ENCODE measurements at places on chromosomes 7 and 10. TPM values are rescaled to one million over a fixed set of nuclear protein-coding genes. Genes with fewer than 3 reads are reported as not detected.

Gene SPDYE6
- not detected for total RNA-seq

Gene AKR1C1
- total RNA-seq, result 307 TPM

Gene ADAM12
- 1.2 TPM for total RNA-seq

Gene CASTOR2
- 6.8 TPM for total RNA-seq

Gene KIF11
- 1.6 TPM for total RNA-seq

Gene CFTR
- total RNA-seq, result not detected

Gene FKBP9
- 141 TPM for total RNA-seq

Gene SLC13A1
- total RNA-seq, result not detected

Gene CRHR2
- total RNA-seq, result not detected

Gene PROSER2
- total RNA-seq, result 2.4 TPM

Gene MRLN
- not detected for total RNA-seq

Gene OR2A7
- 0.47 TPM for total RNA-seq

Gene MUC12
- not detected for total RNA-seq

Gene NPC1L1
- total RNA-seq, result 0.27 TPM

Gene HYAL4
- not detected for total RNA-seq

Gene HOXA1
- 2.3 TPM for total RNA-seq

Gene PNLIPRP3
- total RNA-seq, result not detected

Gene SLC12A9
- total RNA-seq, result 11.2 TPM

Gene TMEM213
- total RNA-seq, result not detected

Gene PNLIPRP1
- total RNA-seq, result not detected

Gene ARID5B
- total RNA-seq, result 81.4 TPM

Gene ZNF853
- total RNA-seq, result 19.7 TPM

Gene CYP3A4
- total RNA-seq, result not detected

Gene CPN1
- total RNA-seq, result not detected

Gene AKR1C8
- total RNA-seq, result not detected

Gene ATP6V1F
- 101 TPM for total RNA-seq

Gene TLX1
- total RNA-seq, result not detected

Gene ASB10
- not detected for total RNA-seq

Gene CUBN
- 1.1 TPM for total RNA-seq

Gene AZGP1
- total RNA-seq, result 128 TPM

Gene PRRT4
- total RNA-seq, result 0.40 TPM

Gene LIPA
- total RNA-seq, result 46.0 TPM

Gene ACSM6
- total RNA-seq, result not detected

Gene HSPA12A
- 12.3 TPM for total RNA-seq

Gene RGS10
- total RNA-seq, result 36.9 TPM

Gene FAM25G
- total RNA-seq, result not detected

Gene POMZP3
- 3.5 TPM for total RNA-seq

Gene CYP26A1
- not detected for total RNA-seq

Gene TBC1D12
- 17.4 TPM for total RNA-seq

Gene TMEM236
- total RNA-seq, result 0.31 TPM

Gene PTN
- 13.2 TPM for total RNA-seq

Gene RASA4B
- 6.1 TPM for total RNA-seq

Gene TAS2R38
- not detected for total RNA-seq

Gene TBXAS1
- 6.2 TPM for total RNA-seq

Gene ARMH3
- total RNA-seq, result 13.1 TPM

Gene KLF14
- total RNA-seq, result 0.16 TPM

Gene NDUFA5
- total RNA-seq, result 154 TPM

All from gastroesophageal sphincter (tissue), 4 donors.